Type B pancreatic cell (in vitro differentiated cells): ENCODE measurements at places on chromosomes 2 and 18. TPM values are rescaled to one million over a fixed set of nuclear protein-coding genes. Genes with fewer than 3 reads are reported as not detected.

DNA sequence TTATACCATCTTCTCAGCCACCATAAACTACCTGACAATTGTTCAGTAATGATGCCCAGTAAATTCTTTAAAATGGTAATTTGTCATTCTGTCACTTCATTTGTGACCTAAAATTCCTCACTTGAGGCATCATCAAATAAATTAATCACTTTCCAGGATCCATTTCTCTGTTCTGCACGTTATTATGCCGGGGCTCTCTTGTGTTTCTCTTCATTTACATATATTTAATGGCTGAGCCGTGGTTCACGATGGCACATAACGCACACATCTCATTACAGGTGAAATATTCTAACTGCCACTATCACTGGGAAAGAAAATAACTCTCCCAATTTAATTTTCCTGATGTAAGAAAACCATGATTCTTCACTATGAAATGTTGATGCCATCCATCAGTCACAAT, 529.6 kb downstream of the NR4A2 start:
- H3K36me3 ChIP-seq, result no peaks in the 10 kb centered on the region
- H3K4me1 ChIP-seq, result no peaks in the 10 kb centered on the region

DNA sequence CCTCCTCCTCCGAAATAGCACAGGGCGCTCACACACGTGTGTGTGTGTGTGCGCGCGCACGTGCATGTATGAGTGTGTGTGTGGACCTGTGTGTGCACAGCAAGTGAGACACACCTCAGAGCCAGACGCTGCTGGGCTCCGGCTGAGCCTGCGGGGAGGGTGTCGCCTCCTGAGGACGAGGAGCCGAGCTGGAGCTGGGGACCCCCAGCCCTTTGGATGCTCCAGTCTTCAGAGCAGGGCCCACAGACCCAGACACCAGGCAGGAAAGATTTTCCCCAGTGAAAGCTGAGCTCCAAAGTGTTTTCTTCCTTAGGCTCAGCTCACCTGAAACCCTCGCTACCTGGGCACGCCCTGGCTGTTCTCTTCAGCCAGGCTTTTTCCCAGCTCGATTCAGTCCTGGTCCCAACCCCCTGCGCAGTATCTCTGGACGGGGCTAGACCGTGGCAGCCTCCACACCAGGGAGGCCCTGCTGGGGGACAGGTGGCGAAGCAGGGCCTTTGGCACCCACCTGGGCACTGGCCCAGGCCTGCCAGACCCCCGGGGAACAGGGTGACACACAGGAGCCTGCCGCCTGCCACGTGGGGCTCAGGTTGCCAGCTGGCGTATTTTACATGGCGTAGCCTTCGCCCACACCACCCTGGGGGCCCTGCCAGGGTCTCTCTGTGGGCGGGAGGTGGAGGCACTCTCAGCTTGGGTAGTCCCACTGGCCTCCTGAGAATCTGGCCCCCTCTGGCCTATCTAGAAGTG, 36.2 kb downstream of the PDIA6 start:
- no peak overlapping the region for H3K4me3 ChIP-seq
- peaks cover 4% of the 10 kb centered on the region for H3K36me3 ChIP-seq
- DNase-seq, result no peak
- H3K27ac ChIP-seq, result no peak overlapping the region

DNA sequence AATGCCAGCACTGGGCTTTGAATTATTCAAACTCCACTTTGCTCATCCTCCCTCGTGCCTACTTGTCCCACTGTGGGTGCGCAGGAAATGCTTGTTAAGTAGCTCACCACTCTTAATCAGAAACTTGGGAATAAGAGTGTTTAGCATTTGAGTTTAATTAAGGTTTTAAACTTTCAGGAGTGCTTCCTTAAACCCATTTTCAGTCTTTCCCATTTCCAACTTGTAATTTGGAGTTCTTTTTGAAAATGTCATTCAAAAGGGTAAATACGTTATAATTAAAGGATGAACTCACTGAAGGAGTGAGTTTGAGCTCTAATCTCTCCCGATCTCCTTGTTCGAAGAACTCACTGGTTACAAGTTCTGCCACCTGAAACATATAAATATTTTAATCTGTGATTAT, 276.6 kb downstream of the AGPS start:
- peaks cover 28% of the 10 kb centered on the region for H3K4me1 ChIP-seq
- H3K27me3 ChIP-seq, result peaks cover 7% of the 10 kb centered on the region
- peaks cover 4% of the 10 kb centered on the region for H3K36me3 ChIP-seq
- no peak for DNase-seq
- H3K27ac ChIP-seq, result no peak overlapping the region
- no peak overlapping the region for H3K4me3 ChIP-seq

- no peak for DNase-seq
- H3K36me3 ChIP-seq, result no peaks in the 10 kb centered on the region
- peaks cover 4% of the 10 kb centered on the region for H3K27me3 ChIP-seq
- no peak overlapping the region for H3K27ac ChIP-seq
- H3K4me3 ChIP-seq, result no peak overlapping the region
- H3K4me1 ChIP-seq, result peaks cover 14% of the 10 kb centered on the region
Measured at GRCh38 chr2:216571178-216571908, 61.9 kb upstream of the IGFBP2 start.

GRCh38 chr2:62741954-62742722, 36.6 kb downstream of the EHBP1 start:
- H3K27ac ChIP-seq, result no peak overlapping the region
- H3K4me3 ChIP-seq, result no peak overlapping the region
- no peaks in the 10 kb centered on the region for H3K36me3 ChIP-seq
- H3K4me1 ChIP-seq, result peaks cover 33% of the 10 kb centered on the region

GRCh38 chr2:48228345-48228684, 301.6 kb upstream of the STON1 start:
- no peak for DNase-seq
- no peaks in the 10 kb centered on the region for H3K36me3 ChIP-seq
- H3K27me3 ChIP-seq, result no peaks in the 10 kb centered on the region
- H3K4me1 ChIP-seq, result no peaks in the 10 kb centered on the region
- H3K4me3 ChIP-seq, result no peak overlapping the region

GRCh38 chr2:239778042-239778851, 246.9 kb downstream of the NDUFA10 start:
- peak; percentile 65 for DNase-seq
- no peak overlapping the region for H3K27ac ChIP-seq
- H3K27me3 ChIP-seq, result peaks cover 29% of the 10 kb centered on the region
- H3K4me1 ChIP-seq, result peaks cover 10% of the 10 kb centered on the region
- no peak overlapping the region for H3K4me3 ChIP-seq
- no peaks in the 10 kb centered on the region for H3K36me3 ChIP-seq

GRCh38 chr2:241999184-241999583, 129.7 kb downstream of the RTP5 start:
- no peak overlapping the region for H3K4me3 ChIP-seq
- H3K27ac ChIP-seq, result no peak overlapping the region
- H3K4me1 ChIP-seq, result no peaks in the 10 kb centered on the region
- H3K36me3 ChIP-seq, result no peaks in the 10 kb centered on the region
- DNase-seq, result no peak

GRCh38 chr2:231960810-231961348, 634 bp upstream of the DIS3L2 start:
- H3K27me3 ChIP-seq, result no peaks in the 10 kb centered on the region
- peaks cover 20% of the 10 kb centered on the region for H3K4me1 ChIP-seq
- H3K4me3 ChIP-seq, result peak overlapping the region; percentile 90
- DNase-seq, result no peak

DNA sequence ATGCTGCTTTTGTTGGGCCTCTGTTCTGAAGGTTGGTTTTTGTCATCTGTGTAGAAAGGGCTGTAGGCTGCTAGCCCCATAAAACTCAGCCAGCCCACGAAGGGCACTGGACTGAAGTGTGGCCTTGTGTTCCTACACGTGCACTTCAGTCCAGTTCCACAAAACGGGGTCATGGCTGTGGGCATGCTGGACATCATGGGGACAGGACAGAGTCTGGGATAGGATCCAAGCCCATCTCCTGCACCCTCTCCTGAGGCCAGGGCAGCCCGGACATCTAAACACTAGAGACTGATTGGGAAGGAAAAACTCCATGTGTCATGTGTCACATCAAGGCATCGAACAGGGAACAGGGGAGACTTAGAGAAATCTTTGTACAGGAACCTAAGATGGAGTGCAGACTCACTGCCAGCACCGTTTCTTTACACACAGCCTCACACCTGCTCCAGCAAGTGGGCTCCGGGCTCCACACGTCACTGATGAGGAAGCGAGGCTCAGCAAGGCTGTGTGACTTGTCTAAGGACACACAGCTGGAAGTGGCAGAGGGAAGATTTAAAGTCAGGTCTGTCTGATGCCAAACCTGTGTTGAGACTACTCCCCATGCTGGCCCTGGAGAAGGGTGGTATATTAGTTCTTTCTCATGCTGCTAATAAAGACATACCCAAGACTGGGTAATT, 74.8 kb upstream of the BCL2L11 start:
- H3K27ac ChIP-seq, result no peak overlapping the region
- peaks cover 7% of the 10 kb centered on the region for H3K36me3 ChIP-seq
- no peak overlapping the region for H3K4me3 ChIP-seq
- no peak for DNase-seq
- peaks cover 50% of the 10 kb centered on the region for H3K27me3 ChIP-seq

- no peak for DNase-seq
- H3K4me3 ChIP-seq, result no peak overlapping the region
- H3K4me1 ChIP-seq, result peaks cover 28% of the 10 kb centered on the region
- no peak overlapping the region for H3K27ac ChIP-seq
- H3K27me3 ChIP-seq, result no peaks in the 10 kb centered on the region
Measured at GRCh38 chr18:45050712-45051601, 370.3 kb downstream of the SETBP1 start.

GRCh38 chr2:15364561-15364960, 196.6 kb downstream of the NBAS start:
- DNase-seq, result no peak
- H3K27me3 ChIP-seq, result no peaks in the 10 kb centered on the region
- H3K4me3 ChIP-seq, result no peak overlapping the region
- H3K4me1 ChIP-seq, result no peaks in the 10 kb centered on the region
- peaks cover 4% of the 10 kb centered on the region for H3K36me3 ChIP-seq

GRCh38 chr18:47595831-47596501, 334.5 kb downstream of the SMAD2 start:
- peaks cover 43% of the 10 kb centered on the region for H3K27me3 ChIP-seq
- H3K36me3 ChIP-seq, result no peaks in the 10 kb centered on the region
- H3K4me1 ChIP-seq, result peaks cover 4% of the 10 kb centered on the region
- H3K4me3 ChIP-seq, result no peak overlapping the region
- peak overlapping the region; percentile 74 for H3K27ac ChIP-seq

- no peak for DNase-seq
- no peaks in the 10 kb centered on the region for H3K27me3 ChIP-seq
- peak overlapping the region; percentile 21 for H3K4me3 ChIP-seq
- H3K36me3 ChIP-seq, result no peaks in the 10 kb centered on the region
Measured at GRCh38 chr18:9876867-9877654, 8.7 kb upstream of the TXNDC2 start.

DNA sequence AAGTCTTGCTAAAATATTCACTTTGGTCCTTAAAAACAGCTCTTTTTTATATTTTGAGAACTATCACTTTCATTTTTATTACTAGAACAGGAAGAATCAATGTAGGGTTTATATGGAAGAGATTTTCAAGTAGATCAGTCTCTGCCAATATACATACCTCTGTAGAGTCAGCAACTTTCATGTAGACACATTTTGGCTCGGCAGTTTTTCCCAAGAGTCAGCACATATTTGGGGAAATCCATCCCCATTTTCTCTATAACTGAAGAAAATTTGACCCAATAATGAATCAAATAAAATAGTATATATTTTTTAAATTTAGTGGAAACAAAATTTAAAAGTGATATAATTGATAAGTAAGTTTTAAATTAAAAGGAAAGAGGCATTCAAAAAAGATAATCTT, 329.8 kb upstream of the TFPI start:
- no peak overlapping the region for H3K27ac ChIP-seq
- no peaks in the 10 kb centered on the region for H3K27me3 ChIP-seq
- H3K36me3 ChIP-seq, result no peaks in the 10 kb centered on the region

GRCh38 chr2:18104595-18105224, 226.2 kb downstream of the KCNS3 start:
- no peak overlapping the region for H3K4me3 ChIP-seq
- no peaks in the 10 kb centered on the region for H3K36me3 ChIP-seq
- DNase-seq, result no peak

DNA sequence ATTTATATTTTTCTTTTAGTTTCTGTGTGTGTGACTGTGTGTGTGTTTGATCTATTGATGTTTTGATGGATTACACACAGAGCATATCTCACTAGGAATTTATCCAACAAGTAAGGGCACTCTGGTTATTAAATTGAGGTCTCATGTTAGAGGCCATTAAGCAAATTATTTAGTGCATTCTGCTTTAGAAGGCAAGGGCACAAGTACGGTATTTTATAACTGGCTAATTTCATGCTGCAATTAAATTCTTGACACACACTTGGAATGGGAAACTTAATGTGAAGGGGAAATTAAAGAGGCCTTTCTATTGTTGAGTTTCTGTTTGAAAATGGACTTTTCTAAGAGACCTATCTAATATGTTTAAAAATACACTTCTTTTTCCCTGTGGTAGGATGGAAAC, 25.8 kb downstream of the NYAP2 start:
- no peaks in the 10 kb centered on the region for H3K36me3 ChIP-seq
- H3K4me3 ChIP-seq, result no peak overlapping the region
- no peaks in the 10 kb centered on the region for H3K4me1 ChIP-seq
- peaks cover 6% of the 10 kb centered on the region for H3K27me3 ChIP-seq
- no peak for DNase-seq
- H3K27ac ChIP-seq, result no peak overlapping the region

- DNase-seq, result no peak
- H3K27me3 ChIP-seq, result no peaks in the 10 kb centered on the region
- no peak overlapping the region for H3K4me3 ChIP-seq
- peaks cover 8% of the 10 kb centered on the region for H3K4me1 ChIP-seq
- peaks cover 3% of the 10 kb centered on the region for H3K36me3 ChIP-seq
Measured at GRCh38 chr18:2444201-2444875, 127.0 kb downstream of the METTL4 start.

GRCh38 chr2:23585273-23586170, 200.5 kb downstream of the KLHL29 start:
- H3K27me3 ChIP-seq, result no peaks in the 10 kb centered on the region
- peak overlapping the region; percentile 39 for H3K4me3 ChIP-seq
- peak overlapping the region; percentile 6 for H3K27ac ChIP-seq
- no peak for DNase-seq
- peaks cover 6% of the 10 kb centered on the region for H3K36me3 ChIP-seq

GRCh38 chr2:2846332-2847208, 515.5 kb upstream of the MYT1L start:
- peaks cover 7% of the 10 kb centered on the region for H3K4me1 ChIP-seq
- H3K27me3 ChIP-seq, result peaks cover 4% of the 10 kb centered on the region

The PAIP2B gene
- total RNA-seq, result 13.7 and 21.5 TPM in 2 replicates

The ASB18 gene
- not detected in 2 replicates for total RNA-seq

The ARHGAP15 gene
- not detected in 2 replicates for total RNA-seq

The ZNF804A gene
- 0.59 and 2.0 TPM in 2 replicates for total RNA-seq

The TMEM163 gene
- 4.0 and 4.1 TPM in 2 replicates for total RNA-seq

The LRRC30 gene
- not detected in 2 replicates for total RNA-seq

The FAP gene
- 0.71 and 27.3 TPM in 2 replicates for total RNA-seq

The PSD4 gene
- total RNA-seq, result 38.8 and 79.1 TPM in 2 replicates

The ARHGEF4 gene
- 15.7 and 31.4 TPM in 2 replicates for total RNA-seq
